ENCODE measurements at places on chromosomes 2 and 18. TPM values are rescaled to one million over a fixed set of nuclear protein-coding genes. Genes with fewer than 3 reads are reported as not detected.

GRCh38 chr2:147642765-147643164, 202.1 kb upstream of the ACVR2A start:
- no peaks in the 10 kb centered on the region for H3K27me3 ChIP-seq
- no peaks in the 10 kb centered on the region for H3K36me3 ChIP-seq
- no peaks in the 10 kb centered on the region for H3K4me1 ChIP-seq
- DNase-seq = no peak
- H3K4me3 ChIP-seq = no peak overlapping the region
- H3K27ac ChIP-seq = no peak overlapping the region

GRCh38 chr2:161371869-161372268, 44.2 kb upstream of the TBR1 start:
- H3K4me1 ChIP-seq = no peaks in the 10 kb centered on the region
- DNase-seq = no peak
- H3K27me3 ChIP-seq = no peaks in the 10 kb centered on the region

DNA sequence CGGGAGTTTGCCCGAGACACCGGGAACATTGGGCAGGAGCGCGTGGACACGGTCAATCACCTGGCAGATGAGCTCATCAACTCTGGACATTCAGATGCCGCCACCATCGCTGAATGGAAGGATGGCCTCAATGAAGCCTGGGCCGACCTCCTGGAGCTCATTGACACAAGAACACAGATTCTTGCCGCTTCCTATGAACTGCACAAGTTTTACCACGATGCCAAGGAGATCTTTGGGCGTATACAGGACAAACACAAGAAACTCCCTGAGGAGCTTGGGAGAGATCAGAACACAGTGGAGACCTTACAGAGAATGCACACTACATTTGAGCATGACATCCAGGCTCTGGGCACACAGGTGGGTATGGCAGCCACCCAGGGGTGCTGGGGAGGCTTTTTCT, 73.8 kb upstream of the EML6 start:
- no peak overlapping the region for H3K4me3 ChIP-seq
- H3K4me1 ChIP-seq = no peaks in the 10 kb centered on the region
- DNase-seq = no peak
- H3K27ac ChIP-seq = no peak overlapping the region
- H3K27me3 ChIP-seq = no peaks in the 10 kb centered on the region

DNA sequence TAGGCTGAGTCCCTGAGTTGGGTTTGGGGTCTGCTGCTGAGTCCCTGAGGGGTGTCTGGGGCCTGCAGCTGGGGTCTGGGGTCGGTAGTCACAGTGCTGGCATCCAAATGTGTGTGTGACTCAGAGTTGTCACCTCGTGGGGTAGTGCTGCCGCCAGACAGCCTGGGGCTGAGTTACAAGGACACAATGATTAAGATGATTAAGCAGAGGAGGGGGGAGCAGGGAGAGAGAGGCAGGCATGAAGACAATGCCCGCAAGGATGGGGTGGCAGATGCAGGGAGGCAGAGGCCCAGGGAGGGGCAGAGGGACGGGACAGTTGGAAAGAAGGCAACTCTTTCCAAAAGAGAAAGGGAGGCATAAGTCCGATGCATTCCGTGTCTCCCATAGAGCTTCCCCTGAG, 120.2 kb downstream of the CELF4 start:
- no peaks in the 10 kb centered on the region for H3K4me1 ChIP-seq
- no peak for DNase-seq
- H3K4me3 ChIP-seq = no peak overlapping the region
- no peaks in the 10 kb centered on the region for H3K36me3 ChIP-seq
- peaks cover 12% of the 10 kb centered on the region for H3K27me3 ChIP-seq

The ECEL1 gene
- total RNA-seq = not detected

GRCh38 chr18:75212751-75213090, 2.1 kb downstream of the TSHZ1 start:
- H3K4me1 ChIP-seq = peaks cover 13% of the 10 kb centered on the region
- peak overlapping the region; percentile 93 for H3K4me3 ChIP-seq
- DNase-seq = no peak
- H3K36me3 ChIP-seq = no peaks in the 10 kb centered on the region

The TRIM54 gene
- not detected for total RNA-seq

The MGAT4A gene
- under 0.01 TPM for total RNA-seq

Measured in IMR-90 (cell line).